ENCODE measurements at places on chromosomes 5 and 9. TPM values are rescaled to one million over a fixed set of nuclear protein-coding genes. Genes with fewer than 3 reads are reported as not detected.

The GLDC gene
- 0.39 TPM for total RNA-seq

The PCDHB9 gene
- total RNA-seq, result 1.6 TPM

DNA sequence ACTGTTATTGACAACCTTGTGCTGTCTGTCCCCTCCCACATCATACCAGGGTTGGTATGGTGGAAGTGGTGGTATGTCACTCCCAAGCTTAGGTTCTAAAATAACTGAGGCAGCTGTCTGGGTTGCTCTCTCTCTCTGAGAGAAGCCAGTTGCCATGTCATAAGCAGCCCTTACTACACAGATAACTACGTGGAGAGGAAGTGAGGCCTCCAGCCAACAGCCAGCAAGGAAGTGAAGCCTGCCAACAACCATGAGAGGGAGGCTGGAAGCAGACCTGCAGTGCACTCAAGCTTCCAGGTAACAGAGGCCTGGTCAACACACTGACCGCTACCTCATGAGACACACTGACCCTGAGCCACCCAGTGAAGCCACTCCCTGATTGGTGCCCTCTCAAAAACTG, 18.6 kb downstream of the CTNNAL1 start:
- peak; percentile 40 for DNase-seq

DNA sequence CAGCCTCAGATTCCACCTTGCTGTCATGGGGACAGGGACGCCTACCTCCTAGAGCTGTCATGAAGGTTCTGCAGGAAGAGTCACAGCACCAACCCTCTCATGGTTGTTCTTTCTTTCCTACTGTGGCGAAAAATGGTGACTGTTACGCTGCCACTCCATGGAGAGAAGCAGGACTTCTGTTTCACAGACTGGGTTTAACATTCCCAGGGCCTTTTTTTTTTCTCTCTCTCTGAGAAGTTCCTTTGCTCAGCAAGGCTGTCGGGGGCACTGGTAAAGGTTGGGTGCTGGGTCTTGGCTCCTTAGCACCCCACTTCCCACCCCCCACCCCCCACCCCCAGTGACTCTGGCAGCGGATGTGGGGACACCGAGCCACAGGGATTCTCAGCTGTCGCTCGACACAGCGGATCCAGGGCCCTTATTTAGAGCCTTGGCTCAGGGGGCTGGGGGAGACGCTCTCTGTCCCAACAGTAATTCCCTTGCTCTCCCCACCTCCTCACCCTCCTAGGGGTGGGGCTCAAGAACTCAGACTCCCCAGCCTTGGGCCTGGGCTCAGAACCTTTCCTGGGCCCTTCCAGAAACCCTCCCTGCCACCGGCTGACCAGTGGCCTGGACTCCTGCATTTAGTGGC, 34.4 kb downstream of the DUSP1 start:
- DNase-seq, result no peak

DNA sequence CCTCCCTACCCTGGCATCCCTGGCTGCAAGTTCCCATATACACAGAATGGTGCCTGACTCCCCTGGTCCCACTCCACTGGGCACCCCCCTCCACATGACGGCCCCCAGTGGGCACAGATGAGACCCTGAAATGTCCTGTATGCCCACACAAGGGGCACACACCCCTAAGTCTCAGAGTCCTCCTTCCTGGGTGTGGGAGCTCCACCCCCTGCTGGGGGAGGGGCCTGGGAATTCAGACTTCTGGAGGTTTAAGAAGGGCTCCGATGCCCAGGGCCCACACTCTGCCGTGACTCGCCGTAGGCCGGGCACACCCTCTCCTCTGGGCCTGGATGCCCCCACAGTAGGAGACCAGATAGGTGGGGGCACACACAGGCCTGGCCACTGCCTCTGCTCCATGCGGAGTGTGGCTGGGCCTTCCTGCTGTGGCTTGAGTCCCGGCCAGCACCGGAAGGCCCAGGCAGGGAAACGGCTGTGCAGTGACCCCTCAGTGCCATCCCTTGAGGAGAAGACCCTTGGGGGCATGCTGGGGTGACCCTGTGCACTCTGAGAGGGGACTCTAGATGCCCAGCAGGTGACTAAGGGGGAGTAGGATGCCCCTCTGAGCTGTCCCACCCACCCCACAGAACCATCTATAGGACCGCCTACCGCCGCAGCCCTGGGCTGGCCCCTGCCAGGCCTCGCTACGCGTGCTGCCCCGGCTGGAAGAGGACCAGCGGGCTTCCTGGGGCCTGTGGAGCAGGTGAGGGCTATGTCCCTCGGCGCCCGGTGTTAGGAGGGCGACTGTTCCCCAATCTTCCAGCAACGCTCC, 6.5 kb downstream of the EGFL7 start:
- DNase-seq, result peak; percentile 32

GRCh38 chr9:88308831-88309560, 79.2 kb upstream of the SPIN1 start:
- DNase-seq, result no peak
